ENCODE measurements at places on chromosomes 13 and 19.

GRCh38 chr13:39956036-39956435 is 300.6 kb downstream of the COG6 start:
- no peak for DNase-seq

- no peak for DNase-seq
Measured at GRCh38 chr19:5832527-5833216, 6.8 kb downstream of the FUT6 start.

- no peak for DNase-seq
Measured at GRCh38 chr19:46755853-46756543, 9.7 kb upstream of the STRN4 start.

DNA sequence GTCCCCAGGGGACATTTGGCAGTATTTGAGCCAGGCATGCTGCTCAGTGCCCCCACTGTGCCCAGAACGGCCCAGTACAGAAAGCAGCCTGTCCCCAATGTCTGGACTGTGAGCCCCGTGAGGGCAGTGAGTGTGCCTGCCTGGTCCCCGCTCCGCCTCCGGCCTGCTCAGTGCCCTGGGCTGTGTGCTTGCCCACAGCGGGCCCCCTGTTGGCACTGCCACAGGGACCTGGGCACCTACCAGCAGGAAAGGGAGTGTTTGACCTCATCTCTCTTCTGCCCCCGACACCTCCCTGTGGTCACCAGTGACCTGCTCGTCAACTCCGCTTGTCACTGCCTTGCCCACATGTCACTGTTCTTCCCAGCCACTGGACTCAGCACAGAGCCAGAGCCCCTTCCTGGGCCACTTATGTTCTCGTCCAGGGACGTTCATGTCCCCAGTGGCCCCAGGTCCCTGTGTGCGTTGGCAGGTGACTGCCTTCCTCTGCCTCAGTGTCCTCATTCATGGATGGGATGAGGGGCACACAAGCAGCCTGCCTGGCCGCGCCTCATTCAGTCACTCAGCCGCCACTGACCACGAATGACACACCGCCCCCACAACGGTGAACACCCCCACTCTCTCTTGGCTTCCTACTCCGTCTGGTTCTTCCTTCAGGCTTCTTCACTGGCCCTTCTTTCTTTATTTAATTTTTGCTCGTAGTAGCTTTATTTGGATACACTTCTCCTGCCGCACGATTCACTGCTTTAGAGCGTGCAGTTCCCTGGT is 2.8 kb downstream of the FZR1 start:
- DNase-seq, result no peak

- DNase-seq, result no peak
Measured at GRCh38 chr19:29480507-29480906, 45.3 kb upstream of the VSTM2B start.

Measured in neural progenitor cell (in vitro differentiated cells).